ENCODE measurements at places on chromosomes 4 and X.

DNA sequence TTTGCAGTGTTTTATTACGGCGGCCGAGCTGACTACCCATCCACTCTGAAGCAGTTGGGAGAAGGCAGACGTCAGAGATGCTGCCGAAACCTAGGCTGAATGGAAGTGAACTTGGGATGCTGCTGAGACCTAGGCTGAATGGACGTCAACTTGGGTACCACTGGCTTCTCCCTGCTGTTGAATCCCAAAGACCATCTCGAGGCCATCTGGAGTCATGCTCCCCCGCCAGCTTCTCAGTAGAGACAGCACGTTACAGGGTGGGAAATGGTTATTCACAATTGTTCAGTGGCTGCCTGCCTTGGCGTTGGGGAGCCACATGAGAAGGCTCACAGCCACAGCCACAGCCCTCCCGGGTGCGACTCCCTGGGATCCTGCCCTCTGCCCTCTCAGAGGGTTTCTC, 40.9 kb downstream of the P2RY8 start:
- no peak for DNase-seq

DNA sequence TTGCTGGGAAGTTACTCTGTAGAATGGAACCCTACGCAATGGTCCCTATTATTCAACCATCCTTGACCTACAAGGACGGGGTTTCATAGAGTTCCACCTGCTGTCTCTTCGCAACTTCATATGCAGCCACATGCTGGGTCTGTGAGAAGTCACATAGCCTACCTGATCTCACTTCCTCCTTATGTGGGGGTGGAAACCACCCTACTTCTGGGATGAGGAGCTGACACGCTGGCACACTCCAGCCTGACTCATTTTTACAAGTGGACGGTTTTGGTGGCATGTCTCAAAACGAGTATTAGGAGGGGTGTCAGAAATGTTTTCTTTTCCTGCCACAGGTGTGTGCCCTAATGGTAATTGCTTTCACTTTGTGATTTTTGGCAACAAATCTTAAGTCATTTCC, 36.8 kb upstream of the ARSD start:
- no peak for DNase-seq

- no peak for DNase-seq
These were observed 94.1 kb downstream of the GC start for GRCh38 chr4:71689822-71690221.

DNA sequence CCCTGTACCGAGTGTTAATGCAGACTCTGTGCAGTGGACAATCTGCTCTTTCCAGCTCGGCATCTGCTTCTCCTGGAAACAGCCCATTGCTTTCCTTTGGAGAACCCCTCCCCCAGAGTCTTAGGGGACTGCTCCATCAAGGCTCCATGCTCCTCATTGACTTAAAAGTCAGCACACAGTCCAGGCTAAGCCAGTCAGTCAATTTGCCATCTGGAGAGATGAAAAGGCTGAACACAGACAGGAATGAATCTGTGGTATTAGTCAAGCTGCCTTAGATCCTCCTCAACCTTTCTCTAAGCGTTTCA, 20.3 kb downstream of the ATP8A1 start:
- DNase-seq = no peak

DNA sequence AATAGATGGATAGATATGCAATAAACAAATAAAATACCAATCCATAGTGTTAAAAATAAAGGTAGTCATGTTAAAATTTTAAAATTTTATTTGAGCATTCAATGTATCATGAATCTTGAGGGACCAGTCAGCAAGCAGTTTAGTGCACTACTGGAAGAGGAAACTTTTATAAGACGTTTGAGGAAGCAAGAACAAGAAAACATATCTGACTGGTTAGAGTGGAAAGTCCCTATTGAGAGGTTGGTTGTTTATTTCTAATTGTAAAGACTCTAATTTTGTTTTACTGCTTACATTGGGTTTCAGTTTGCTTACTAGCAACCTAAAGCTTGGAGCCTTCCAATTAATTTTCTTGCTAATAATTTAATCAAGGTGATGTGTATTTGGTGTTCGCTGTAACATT, 786.2 kb downstream of the RAB28 start:
- DNase-seq = no peak

DNA sequence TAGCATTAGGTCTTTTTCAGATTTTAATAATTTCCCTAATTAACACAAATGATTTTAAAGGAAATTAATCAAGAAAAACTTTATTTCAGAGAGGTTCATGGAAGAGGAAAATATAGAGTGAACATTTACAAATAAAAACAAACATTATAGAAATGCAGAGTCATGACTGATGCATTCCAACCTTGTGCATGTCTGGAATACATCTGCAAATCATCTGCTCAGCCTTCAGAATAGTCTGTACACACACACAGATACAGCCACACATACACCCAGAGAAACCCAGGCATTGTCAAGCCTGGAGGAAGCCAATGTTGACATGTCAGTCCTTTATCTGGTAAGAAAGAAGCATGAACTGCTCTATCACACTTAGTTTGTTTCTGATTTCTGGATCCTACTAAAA, 61.3 kb upstream of the NFKB1 start:
- DNase-seq = no peak

- DNase-seq = no peak
These were observed 54.1 kb upstream of the CLDN34 start for GRCh38 chrX:9913146-9913433.
